KBM-7 (cell line): ENCODE measurements at places on chromosomes 4 and X.

DNA sequence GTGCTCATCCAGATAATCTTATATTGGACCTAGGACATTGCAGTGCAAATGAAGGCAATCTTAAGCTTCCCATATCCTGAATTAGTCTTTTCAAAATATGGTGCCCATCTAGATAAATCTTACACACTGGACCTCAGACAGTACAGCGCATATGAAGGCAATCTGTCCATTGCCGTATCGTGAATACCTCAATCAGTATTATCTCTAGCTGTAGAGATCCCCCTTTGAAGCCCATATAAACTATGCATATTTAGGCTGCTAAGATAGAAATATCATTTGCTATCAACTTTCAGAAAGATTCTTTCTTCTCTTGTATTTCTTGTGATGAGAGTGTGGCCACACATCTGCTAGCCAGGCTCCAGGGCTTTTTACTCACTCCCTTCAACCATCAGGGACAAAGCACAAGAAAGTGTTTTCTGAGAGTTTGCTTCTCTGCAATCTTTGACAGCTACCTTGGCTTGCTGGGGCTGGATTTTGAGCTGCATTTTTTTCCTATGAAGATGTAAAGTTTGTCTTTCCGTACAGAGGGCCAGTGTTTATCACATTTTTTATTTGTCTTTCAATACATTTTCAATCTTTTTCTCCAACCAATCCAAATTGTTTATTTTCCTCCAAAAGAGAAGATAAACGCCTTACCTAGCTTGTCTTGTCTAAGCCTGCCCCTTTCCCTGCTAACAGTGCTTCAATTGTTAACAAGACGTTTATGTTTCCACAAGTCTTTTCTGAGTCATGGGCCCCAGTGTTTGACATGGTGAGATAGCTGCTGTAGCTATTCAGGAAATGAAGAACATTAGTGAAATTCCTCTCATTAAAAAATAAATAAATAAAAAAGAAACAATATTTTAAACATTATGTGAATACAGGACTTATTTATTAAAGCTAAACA lies 57.6 kb upstream of the FAT1 start:
- no peak for DNase-seq

DNA sequence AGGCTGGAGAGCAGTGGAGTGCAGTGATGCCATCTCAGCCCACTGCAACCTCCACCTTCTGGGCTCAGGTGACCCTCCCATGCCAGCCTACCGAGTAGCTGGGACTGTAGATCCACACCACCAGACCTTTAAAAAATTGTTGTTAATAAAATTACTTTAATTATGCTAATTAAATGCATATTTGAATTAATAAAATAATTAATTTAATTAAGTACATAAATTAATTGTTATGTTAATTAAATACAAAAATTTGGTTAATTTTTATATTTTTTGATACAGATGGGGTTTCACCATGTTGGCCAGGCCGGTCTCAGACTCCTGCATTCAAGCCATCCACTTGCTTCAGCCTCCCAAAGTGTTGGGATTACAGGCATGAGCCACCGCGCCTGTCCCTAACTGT lies 12.6 kb upstream of the RAPGEF2 start:
- DNase-seq = no peak

DNA sequence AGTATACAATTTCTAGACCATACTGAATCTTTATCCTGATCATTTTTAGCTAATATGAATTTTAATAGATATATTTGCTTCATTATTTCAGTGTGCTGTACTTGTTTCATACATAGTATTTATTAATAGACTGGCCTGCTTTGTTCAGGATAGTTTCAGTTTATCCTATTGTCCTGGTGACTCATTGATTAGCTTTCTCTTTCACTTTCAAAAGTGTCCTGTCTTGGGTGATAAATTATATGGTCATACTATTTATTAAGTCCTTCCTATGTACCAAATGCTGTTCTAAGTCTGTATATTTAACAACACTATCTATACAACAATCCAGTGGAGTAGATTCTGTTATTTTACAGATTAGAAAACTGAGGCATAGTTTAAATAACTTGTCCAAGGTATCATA lies 153.8 kb upstream of the RAPGEF2 start:
- DNase-seq = no peak

GRCh38 chrX:115582616-115583495 lies 21.9 kb downstream of the PLS3 start:
- DNase-seq = no peak

DNA sequence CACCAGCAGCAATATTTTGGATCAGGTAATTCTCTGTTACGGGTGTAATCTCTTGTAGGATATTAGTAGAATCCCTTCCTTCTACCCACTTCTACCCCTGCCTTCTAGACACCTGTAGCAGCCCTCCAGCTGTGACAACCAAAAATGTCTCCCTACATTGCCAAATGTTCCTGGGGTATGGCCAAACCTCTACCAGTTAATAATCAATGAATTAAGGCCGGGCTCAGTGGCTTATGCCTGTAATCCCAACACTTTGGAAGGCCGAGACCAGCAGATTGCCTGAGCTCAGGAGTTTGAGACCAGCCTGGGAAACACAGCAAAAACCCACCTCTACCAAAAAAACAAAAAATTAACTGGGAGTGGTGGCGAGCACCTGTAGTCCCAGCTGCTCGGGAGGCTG lies 9.9 kb downstream of the MAML3 start:
- DNase-seq = no peak

GRCh38 chr4:102263024-102263787 lies 82.1 kb downstream of the SLC39A8 start:
- peak; percentile 40 for DNase-seq

DNA sequence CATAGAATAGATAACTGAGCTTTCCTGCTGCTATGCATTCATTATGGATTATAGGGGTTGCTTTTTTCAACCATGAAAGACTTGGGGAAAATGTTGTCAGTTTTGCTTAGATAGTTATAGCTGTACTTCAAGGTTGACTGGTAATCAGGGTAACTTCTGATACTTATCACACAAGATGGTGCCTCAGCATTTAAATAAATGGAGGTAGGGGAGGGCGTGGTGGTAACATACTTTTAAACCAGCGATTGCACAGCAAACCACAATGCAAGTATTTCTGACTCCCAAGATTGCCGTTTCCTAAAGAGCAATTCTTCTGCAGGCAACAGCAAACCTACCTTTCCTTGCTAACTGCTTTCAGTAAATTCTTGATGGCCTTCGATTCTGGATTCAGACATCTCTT lies 1.3 kb downstream of the CXCL10 start:
- no peak for DNase-seq

- DNase-seq = peak; percentile 65
These were observed 17.0 kb upstream of the TMEM144 start for GRCh38 chr4:158193171-158193749.

- DNase-seq = no peak
These were observed 296 bp upstream of the ADGRL3 start for GRCh38 chr4:61199873-61200186.

- no peak for DNase-seq
These were observed 623.5 kb upstream of the GNPDA2 start for GRCh38 chr4:45349859-45350258.

DNA sequence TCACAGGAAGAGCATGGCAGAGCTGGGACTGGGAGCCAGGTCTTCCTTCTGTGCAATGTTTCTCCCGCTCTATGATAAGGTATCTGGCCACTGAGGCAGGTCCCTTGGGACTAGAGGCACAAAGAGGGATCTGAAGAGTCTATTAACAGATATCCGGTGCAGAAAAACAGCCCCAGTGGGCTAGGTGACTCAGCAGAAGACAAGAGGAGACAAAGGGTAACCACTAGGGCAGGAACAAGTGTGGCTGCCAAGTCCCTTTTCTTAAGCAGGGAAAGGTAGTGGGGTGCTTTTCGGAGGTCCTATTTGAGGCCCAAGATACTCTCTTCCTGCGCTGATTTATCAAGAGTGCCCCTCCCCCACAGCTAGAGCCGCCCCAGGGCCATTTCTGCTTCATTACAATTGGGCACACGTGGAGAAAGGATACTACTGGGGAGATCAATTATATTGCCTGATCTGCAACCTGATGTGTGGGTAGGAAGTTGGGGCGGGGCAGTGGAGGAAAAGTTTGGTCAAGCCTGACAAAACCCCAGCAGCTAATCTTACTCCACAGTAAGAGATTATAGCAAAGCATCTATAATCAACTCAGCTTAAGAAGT lies at the start of gene DGAT2L6:
Gene DGAT2L6 (plus strand): TSS at position 546 of the 596 bp plus-strand sequence. CDS start 100 bp downstream, outside the sequence.
- DNase-seq = peak; percentile 20

DNA sequence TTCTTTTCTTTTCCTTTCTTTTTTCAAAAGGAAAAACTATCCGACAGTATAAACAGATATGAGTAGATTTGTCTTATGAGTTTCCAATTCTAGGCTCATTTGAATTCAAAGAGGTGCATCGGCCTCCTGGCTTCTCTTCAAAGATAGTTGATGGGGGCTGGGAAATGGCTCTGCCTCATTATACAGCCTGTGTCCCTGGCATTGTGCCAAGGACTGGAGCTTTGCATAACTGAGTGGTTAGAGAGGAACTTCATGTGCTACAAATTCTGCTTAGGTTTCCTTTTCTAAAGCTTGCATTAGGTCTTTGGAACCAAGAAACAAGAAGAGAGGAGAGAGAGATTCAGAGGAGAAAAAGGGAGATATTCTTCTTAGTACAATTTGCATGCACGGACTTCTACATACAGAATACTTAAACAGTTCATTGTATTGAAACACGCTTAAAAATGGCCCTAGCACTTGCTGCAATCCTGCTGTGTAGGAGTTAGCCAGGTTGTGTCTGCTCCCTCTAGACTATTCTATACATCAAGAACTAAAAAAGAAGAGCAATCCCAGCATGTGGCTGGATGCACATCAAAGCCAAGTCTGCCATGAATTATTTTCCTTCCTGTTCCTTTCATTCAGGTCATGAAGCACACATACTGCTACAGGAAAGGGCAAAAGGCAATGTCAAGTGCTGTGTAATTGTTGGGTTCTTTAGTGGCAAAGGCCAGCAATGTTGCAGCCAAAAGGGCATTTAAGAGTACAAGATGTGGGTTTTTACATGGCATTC lies 70.9 kb downstream of the INTS12 start:
- DNase-seq = peak; percentile 66
